GM12878 (cell line): ENCODE measurements at places on chromosomes 13 and 19. TPM values are rescaled to one million over a fixed set of nuclear protein-coding genes. Genes with fewer than 3 reads are reported as not detected.

Gene SULT2B1
- 0.14 TPM in 1 of 2 replicates, not detected in the other for polyA plus RNA-seq

Gene RPS15
- 1,763 and 1,765 TPM in 2 replicates for polyA plus RNA-seq

Gene F2RL3
- 0.72 and 1.2 TPM in 2 replicates for polyA plus RNA-seq

Gene NLRP7
- polyA plus RNA-seq = 0.24 and 0.33 TPM in 2 replicates

DNA sequence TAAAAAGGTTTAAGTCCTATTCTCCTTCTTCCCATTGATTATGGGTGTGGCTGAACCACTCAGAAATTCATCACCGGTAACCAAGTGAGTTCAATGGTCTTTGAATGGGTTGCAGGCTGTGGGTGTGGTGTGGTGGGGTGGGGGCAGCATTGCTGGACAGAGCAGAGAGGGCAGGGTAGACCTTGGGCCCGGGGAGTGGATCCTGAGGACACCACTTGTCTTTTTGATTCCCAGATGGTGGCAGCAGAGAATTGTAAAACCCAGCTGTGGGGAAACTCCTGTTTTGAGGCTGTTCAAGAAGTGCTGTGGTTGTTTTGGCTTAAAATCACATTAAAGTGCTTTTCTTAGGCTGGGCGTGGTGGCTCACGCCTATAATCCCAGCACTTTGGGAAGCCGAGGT lies 45.8 kb upstream of the RGCC start:
- H3K36me3 ChIP-seq = no peaks in the 10 kb centered on the region
- no peaks in the 10 kb centered on the region; the same call in 1 of the 2 replicates for H3K27me3 ChIP-seq
- DNase-seq = no peak
- H3K4me1 ChIP-seq = no peaks in the 10 kb centered on the region
- H3K4me3 ChIP-seq = no peak overlapping the region
- no peak overlapping the region for H3K27ac ChIP-seq

DNA sequence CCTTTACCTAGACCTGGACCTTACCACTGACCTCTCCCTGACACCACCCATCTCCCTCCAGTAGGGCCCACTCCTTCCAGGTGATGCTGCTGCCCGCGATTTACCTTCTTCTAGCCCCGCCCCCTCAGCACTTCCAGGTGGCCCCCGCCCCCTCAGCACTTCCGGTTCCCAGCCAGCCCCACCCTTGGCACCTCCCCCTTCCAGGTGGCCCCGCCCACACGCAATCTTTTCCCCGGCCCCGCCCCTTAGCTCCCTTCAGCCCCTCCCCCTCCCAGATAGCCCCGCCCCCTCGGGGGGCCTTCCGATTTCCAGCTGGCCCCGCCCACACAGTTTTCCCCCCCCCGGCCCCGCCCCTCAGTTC lies 586 bp downstream of the LIG1 start:
- DNase-seq = no peak
- H3K27me3 ChIP-seq = no peaks in the 10 kb centered on the region
- H3K4me3 ChIP-seq = peak overlapping the region; percentile 99

GRCh38 chr13:76939215-76939614 lies 9.1 kb upstream of the ACOD1 start:
- no peaks in the 10 kb centered on the region for H3K27me3 ChIP-seq
- H3K36me3 ChIP-seq = no peaks in the 10 kb centered on the region

DNA sequence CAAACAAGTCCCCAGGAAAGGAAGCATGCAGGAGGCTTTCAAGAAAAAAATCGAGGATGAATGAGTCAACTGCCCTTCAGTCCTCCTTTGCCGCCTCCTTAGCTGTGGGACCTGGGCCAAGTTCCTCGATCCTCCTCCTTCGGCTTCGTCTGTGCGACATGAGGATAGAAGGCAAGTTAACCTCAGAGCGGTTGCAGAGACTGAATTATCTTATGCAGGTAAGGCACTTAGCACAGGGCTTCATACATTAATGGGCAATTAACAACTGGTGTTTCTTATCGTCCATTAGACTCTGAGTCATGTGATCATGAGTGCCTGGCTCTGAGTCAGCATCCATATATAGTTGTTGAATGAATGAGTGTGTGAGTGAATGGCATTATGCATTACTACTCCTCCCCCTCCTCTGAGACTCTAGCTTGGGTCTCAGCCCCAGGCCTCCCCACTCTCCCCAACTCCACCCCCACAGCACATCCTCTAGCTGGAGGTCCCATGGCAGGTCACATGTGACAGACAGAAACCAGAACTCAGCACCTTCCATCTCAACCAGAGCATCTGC lies 1.6 kb upstream of the TTC9B start:
- H3K27me3 ChIP-seq = peaks cover 6% of the 10 kb centered on the region
- no peaks in the 10 kb centered on the region for H3K4me1 ChIP-seq
- DNase-seq = no peak

GRCh38 chr19:48806518-48806817 lies 4.4 kb downstream of the BCAT2 start:
- no peak for DNase-seq
- no peak overlapping the region for H3K27ac ChIP-seq
- H3K4me1 ChIP-seq = no peaks in the 10 kb centered on the region
- no peak overlapping the region for H3K4me3 ChIP-seq
- H3K27me3 ChIP-seq = no peaks in the 10 kb centered on the region

DNA sequence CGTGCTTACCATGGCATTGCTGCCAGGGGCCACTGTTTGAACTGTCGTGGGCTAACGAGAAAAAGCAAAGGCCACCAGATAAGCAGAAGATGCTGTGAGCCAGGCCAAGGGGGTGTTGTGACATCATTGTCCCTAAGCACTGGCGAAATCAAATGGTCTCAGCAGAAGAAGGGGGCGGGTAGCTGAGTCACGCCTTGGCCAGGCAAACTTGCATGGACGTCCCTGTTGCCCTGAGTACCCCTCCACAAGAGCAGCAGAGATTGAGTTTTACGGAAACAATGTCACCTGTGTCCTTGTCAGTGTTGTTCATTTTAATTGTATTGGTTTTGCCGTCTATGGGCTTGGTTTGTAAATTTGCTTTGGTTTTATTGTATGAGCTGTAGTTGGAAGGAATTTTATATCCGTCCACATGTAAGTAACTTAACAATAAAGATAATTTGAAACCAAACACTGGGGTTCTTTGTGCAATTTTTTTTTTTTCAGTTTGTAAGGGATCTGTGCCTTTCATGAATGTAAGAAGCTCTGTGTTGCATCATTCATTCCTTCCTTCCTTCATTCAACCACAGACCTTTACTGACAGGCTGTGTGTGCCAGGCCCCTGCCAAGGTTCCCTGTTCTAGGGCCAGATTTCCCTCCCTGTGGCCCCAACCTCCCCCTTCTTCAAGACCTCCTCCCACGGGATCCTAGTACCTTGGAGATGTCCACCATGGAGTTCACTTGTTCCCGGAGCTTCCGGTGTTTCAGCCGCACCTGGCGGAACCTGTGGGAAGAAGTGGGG lies 12.3 kb downstream of the KCNN4 start:
- no peaks in the 10 kb centered on the region for H3K27me3 ChIP-seq
- DNase-seq = no peak
- no peak overlapping the region for H3K27ac ChIP-seq
- H3K36me3 ChIP-seq = peaks cover 56% of the 10 kb centered on the region
- no peak overlapping the region for H3K4me3 ChIP-seq

DNA sequence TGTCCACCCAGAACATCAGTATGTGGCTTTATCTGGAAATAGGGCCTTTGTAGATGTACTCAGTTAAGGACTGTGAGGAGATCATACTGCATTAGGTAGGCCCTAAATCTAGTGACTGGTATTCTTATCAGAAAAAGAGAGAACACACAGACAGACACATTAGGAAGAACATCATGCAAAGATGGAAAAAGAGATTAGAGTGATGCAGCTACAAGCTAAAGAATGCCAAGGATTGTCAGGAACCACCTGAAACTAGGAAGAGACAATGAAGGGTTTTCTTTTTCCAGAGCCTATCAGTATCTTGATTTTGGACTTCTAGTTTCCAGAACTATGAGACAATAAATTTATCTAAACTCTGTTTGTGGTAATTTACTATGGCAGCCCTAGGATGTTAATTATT lies 15.0 kb upstream of the DZIP1 start:
- no peaks in the 10 kb centered on the region for H3K36me3 ChIP-seq
- no peaks in the 10 kb centered on the region for H3K4me1 ChIP-seq
- H3K27me3 ChIP-seq = no peaks in the 10 kb centered on the region

DNA sequence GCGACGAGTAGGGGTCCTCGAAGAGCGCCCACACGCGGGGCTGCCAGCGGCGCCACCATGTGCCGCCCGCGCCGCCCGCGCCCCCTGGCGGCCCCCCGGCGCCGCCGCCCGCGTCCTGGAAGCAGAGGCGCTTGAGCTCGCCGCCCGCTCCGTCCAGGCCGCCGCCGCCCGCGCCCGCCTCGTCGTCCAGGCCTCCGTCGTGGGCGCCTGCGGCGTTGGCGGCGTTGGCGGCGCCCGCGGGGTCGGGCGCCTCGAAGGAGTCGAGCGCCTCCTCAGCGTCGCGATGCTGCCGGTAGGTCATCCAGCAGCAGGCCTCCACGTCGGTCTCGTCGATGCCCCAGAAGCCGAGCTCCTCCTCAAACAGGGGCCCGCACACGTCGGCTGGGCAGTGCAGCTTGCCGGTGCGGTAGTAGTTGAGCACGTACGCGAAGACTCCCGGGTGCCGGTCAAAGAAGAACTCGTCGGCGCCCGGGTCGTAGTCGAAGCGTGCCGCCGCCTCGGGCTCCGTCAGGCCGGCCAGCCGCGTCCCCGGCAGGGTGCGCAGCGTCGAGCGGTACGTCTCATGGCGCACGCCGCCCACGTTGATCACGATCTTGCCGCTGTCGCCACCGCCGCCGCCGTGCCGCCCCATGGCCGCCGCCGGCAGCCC lies 829 bp downstream of the KCNC3 start:
- no peaks in the 10 kb centered on the region; the same call in 1 of the 2 replicates for H3K36me3 ChIP-seq
- H3K4me3 ChIP-seq = peak overlapping the region; percentile 31; the same call in 1 of the 2 replicates
- H3K4me1 ChIP-seq = peaks cover 31% of the 10 kb centered on the region
- DNase-seq = no peak

- H3K27ac ChIP-seq = no peak overlapping the region
- H3K4me1 ChIP-seq = peaks cover 10% of the 10 kb centered on the region
- no peaks in the 10 kb centered on the region; the same call in none of the 2 replicates for H3K36me3 ChIP-seq
Measured at GRCh38 chr13:44972956-44973581, 16.2 kb downstream of the NUFIP1 start.
